ENCODE measurements at places on chromosomes 2 and 18. TPM values are rescaled to one million over a fixed set of nuclear protein-coding genes. Genes with fewer than 3 reads are reported as not detected.

DNA sequence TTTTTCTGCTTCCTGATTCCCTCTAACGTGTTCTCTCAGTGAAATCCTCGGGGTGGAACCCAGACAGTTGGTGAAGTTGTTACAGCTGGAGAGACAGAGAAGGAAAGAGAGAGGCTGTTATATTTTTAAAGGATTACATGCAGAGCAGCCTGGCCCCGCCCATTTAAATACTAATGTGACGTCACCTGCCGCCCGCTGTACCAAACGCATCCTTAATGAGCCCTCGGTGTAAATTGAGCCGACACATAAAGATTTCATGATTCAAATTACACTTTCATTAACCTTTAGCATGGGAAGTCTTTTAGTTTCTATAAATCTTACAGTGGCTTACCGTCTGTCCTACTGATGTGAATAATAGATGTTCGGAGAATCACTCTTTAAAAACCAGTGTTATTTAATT is 164.0 kb upstream of the SIX3 start:
- DNase-seq = no peak

DNA sequence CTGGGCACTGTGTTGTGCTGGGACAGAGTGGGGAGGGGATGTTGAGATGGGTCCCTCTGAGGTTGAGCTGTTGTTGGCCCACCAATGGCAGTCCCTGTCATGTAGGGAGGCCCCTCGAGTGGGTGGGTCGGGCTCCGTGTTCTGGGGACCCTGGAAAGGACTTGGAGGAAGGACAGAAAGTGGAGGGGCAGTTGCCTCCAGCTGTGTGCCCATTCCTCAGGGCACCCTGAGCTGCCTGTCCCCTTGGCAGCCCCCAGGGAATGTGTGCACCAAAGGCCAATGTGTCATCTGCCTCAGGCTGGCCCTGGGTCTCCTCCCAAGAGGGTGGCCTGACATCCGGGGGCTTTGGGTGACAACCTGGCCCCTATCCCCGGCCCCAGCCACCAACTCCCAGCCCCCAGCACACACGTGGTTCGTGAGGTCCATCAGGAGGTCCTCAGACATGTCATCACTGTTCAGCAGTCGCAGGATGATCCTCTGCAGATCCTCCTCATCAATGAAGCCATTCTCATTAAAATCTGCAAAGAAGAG is 57.7 kb downstream of the CIB4 start:
- no peak for DNase-seq

- DNase-seq = no peak
These were observed 270.7 kb downstream of the PIEZO2 start for GRCh38 chr18:10878703-10879102.

Gene DLGAP1
- total RNA-seq = not detected

GRCh38 chr2:41395692-41396091 is 652.1 kb upstream of the PKDCC start:
- DNase-seq = no peak

DNA sequence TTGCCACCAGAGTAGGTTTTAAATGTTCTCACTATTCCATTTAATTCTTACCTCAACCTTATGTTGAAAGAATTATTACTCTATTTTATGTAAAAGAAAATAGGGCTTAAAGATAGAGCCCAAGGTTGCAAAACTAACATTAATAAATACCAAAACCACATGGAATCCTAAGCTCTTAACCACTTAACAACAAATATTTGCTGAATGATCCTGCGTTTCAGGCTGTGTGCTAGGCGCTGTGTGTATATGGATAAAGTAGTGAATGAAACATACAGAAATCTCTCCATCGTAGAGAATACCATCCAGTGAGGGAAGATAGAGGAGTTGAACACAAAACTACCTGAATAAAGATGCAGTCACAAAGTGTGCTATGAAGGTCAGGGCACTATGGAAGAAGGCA is 485.1 kb downstream of the THSD7B start:
- no peak for DNase-seq

DNA sequence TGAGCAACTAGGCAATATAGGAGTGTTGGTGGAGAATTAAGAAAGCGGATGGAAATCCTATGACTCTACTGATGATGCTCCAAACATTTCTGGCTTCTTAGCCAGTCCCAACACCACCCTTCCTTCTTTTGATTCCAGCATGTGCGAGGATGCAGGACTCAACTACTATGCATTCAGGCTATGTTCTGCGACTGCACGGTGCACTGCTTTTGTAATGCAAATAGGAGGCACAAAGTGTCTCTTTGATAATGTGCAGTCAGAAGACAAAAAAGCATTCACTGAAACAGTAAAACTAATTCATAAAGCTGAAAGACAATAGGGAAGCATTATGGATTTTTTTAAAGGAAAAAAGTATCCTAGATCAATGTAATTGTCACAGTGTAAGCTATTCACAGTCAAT is 106.7 kb downstream of the MEIS1 start:
- no peak for DNase-seq

DNA sequence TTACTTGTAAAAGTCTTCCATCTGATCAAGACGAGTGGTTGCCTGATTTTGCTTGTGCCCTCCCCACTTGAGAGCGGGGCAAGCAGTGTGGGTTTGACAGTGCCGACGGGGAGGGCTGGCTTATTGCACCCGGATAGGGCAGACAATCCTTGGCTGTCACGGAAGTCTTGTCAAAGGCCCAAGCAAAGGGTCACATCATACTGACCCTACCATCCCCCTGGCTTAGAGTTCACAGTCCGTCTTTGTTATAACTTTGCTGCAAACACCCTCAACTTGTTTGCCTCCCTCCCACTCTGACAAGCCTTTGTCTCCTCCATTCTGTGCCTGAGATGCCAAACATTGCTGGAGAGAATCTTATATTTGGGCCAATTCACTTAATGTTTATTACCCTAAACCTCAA is 165.9 kb upstream of the MSH6 start:
- DNase-seq = no peak

All from epithelial cell of proximal tubule (primary cell).